Endodermal cell (in vitro differentiated cells): ENCODE measurements at places on chromosomes 4 and X.

- DNase-seq = no peak
Measured at GRCh38 chr4:74190919-74191397, 33.0 kb downstream of the MTHFD2L start.

DNA sequence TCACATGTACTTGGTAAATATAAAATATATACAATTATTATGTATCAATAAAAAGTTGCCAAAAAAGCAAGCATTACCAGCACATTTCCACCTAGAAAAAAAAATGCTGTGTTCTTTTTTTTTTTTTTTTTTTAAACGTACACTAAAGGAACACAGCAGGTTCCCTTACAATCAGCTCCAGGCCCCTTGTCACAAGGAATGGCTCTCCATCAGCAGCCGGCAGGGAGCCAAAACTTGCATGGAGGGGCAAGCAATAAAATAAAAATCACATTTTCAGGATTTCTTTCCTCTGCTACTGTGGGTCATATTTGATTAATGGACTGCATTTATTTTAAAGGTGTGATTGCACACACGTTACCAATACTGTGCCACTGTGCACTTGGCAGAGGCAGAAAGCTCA, 460.3 kb downstream of the GPAT3 start:
- DNase-seq = peak; percentile 47

GRCh38 chr4:3803946-3804345, 37.8 kb downstream of the ADRA2C start:
- no peak for DNase-seq

- DNase-seq = no peak
Measured at GRCh38 chr4:71185037-71185436, 153.8 kb upstream of the SLC4A4 start.

GRCh38 chrX:97882306-97882705, 998.6 kb downstream of the RPA4 start:
- no peak for DNase-seq

DNA sequence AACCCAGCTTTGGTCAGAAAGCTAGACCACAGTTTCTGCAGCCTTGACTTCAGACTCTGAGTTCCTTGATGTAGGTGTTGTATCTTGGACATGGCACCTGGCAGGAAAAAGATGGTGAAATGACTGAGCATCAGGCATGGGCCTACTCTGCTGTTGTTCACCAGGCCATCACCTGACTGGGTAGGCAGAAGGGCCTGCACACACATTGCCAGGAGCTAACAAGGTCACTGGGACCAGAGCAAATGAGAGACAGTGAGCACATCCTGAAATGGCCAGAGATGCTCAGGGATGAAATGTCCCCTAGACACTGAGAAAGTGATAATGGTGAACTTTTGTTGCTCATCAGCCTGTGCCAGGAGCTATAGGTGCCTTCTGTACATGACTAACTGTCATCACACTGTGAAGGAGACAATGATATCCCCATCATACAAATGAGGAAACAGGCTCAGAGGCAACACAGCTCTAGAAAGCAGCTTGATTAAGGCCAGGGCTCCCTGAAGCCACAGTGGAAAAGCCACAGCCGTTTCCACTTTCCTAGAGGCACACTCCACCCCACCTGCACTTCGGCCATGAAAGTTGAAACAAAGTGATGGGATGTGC, 128.3 kb downstream of the TSPAN5 start:
- no peak for DNase-seq

- DNase-seq = no peak
Measured at GRCh38 chr4:168501407-168501806, 4.6 kb downstream of the PALLD start.

GRCh38 chr4:69816236-69816635, 43.7 kb downstream of the SULT1E1 start:
- no peak for DNase-seq

- DNase-seq = no peak
Measured at GRCh38 chr4:84442778-84443177, 56.3 kb downstream of the NKX6-1 start.

GRCh38 chr4:1797861-1798579, 4.9 kb downstream of the FGFR3 start:
- no peak for DNase-seq

DNA sequence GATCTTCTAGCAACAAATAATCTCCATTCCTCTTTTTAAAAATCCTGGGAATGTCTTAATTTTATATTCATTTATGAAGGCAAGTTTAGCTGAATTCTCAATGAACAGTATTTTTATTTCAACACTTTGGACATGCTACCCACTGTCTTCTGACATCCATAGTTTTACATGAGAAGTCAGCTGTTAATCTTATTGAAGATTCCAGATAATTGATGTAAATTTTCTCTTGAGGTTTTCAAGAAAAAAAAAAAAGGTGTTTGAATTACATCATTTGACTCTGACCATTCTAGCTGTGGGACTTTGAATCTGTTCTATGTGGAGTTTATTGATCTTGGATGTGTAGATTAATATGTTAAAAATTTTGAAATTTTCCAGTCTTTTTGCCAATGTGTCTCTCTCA, 28.0 kb downstream of the PDHA2 start:
- DNase-seq = no peak

- DNase-seq = no peak
Measured at GRCh38 chrX:133726642-133727041, 258.8 kb downstream of the GPC3 start.

GRCh38 chr4:157072002-157072401, 3.9 kb upstream of the GLRB start:
- DNase-seq = no peak
